ENCODE measurements at places on chromosomes 13 and 19.

GRCh38 chr13:99367663-99368448 lies 60.7 kb upstream of the GPR183 start:
- DNase-seq: no peak

DNA sequence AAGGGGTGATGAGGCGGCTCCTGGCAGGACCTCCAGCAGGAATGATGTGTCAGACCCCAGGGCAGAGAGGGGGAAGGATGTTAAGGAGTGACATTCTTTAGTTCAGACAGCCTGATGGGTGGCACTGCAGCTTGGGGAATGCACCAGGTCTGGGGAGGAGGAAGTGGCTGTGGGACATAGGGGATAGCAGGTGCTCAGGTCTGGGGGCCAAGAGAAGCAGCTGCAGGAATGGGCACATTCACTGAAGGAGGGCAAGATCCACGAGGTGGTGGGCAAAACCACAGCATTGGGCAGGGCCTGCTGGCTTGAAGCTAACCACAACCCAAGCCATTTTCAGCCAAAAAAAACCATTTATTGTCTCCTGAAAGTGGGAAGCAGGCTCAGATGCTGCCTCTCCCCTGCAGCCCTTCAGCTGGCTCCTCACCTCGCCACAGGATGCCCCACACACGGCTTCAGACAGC lies 26.5 kb downstream of the COMP start:
- peak; percentile 38 for DNase-seq

- peak; percentile 82 for DNase-seq
Observed at GRCh38 chr19:47608969-47609905, at the start of gene BICRA. TSS of gene BICRA (plus strand) at chr19:47609134. CDS start at chr19:47673575, 64,441 bp downstream.

DNA sequence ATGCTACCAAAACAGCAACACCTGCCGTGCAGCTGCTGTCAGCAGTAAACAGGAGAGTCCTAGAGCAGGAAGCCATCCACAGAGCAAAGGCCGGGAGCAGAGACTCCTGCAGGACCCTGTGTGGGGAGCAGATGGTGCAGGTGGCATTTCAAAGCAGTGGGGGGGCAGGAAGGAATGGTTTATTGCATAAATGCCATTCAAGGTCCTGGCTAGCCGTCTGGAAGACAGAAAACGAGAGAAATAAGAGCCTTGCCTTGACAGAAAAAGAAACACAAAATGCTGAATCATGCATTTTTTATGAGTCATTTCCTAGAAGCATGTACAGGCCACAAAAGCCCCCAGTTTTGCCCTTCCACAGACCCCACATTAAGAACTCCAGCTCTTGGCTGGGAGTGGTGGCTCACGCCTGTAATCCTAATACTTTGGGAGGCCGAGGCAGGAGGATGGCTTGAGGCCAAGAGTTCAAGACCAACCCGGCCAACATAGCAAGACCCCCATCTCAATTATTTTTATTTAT lies 5.4 kb downstream of the RSPH6A start:
- DNase-seq: peak; percentile 89

DNA sequence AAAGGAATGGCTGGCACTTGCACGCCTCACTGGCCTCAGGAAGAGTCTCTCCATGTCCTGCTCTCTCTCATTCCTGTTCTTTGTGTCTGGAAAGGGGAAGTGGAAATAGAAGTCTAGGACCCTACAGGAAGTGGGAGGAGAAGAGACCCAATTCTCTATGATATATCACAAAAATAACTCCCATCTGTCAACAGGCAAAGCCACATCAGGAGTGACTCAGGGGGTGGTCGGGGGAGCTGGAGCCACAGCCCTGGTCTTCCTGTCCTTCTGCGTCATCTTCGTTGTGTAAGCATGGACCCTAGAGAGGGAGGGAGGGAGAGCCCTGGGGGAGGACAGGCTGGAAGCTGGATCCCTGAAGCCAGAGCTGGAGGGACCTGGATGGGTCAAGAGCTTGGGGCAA lies 3.0 kb downstream of the SIGLEC9 start:
- DNase-seq: peak; percentile 85

DNA sequence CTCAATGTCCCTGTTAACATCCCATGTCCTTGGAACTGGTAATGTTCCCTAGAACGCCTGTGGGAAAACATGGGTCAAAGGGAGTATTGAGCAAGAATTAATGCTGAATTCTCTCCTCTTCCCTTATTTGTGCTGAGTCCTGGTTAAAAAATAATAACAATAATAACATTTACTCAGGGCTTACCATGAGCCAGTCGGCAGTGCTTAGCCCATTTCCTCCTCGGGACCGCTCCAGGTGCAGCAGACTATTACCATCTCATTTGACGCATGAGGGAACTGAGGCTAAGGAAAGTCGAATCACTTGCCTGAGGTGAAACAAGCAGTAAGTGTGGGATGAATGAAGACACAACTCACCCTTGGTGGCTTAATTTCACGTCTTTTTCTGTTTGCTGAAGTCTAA lies 33.6 kb upstream of the SLC15A1 start:
- no peak for DNase-seq

DNA sequence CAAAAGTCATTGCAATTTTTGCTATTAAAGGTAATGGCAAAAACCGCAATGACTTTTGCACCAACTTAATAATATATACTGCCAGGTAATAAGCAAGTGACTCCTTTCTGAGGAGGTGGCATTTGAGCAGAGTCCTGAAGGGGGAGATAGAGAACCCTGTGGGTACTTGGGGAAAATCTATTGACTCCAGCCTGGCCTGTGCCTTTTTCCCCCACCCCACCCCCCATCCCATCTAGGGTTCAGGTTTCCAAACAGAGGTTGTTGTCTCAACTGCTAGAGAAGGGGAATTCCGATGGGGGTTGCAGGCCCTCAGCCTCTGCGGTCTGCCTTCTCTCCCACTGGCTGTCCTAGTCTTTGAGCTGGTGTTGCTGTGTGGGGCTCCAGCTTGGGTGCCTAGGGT lies 11.5 kb downstream of the S1PR2 start:
- peak; percentile 86 for DNase-seq

DNA sequence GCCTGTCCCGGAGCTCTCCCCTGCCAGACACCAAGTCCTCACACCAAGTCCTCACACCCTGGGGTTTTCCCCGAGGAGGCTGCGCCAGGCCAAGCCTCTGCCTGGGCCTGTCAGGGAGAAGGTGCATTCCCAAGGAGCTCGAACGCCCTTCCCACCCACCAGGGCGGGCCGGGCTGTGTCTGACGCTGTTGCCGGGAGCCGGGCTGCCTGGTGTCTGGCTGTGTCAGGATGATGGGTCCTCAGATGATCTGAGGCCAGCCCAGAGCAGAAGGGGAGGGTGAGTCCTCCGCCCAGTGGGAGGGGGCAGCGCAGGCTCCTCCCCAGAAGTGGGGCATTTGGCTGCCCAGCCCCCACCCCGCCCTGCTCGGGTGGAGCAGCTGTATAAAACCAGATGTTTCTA lies 2.3 kb upstream of the HAS1 start:
- no peak for DNase-seq

DNA sequence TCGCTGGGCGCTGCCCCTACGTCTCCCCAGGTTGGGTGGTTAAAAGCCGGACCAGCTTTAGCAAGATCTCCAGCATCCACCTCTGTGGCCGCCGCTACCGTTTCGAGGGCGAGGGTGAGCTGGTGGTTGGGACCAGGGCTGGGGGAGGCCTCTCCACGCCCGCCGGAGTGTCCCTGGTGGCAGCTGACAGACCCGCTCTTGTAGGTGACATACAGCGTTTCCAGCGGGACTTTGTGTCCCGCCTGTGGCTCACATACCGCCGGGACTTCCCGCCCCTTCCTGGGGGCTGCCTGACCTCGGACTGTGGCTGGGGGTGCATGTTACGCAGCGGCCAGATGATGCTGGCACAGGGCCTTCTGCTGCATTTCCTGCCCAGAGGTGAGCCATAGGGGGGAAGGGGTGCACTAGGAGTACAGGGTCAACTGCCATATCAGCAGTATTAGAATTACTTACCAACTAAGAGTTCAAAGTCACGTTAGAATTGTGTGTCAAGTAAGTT lies 1.1 kb downstream of the ATG4D start:
- peak; percentile 60 for DNase-seq

DNA sequence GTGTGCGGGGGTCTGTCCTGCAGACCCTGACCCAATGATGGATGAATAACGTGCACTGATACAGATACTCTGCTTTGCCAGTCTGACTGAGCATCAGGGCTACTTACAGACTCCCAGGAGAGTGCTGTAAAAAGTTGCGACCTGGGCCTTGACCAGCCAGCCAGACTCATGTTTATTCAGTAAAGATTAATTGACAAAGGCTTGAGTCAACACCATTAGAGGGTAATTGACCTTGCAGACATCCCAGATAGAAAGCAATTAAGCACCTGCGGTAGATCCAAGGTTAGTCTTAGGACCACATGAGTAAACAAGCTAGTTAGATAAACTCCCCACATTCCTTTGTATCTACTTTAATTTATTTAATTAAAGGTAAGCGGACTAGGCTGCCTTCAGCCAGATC lies 10.4 kb downstream of the NUDT19 start:
- no peak for DNase-seq

DNA sequence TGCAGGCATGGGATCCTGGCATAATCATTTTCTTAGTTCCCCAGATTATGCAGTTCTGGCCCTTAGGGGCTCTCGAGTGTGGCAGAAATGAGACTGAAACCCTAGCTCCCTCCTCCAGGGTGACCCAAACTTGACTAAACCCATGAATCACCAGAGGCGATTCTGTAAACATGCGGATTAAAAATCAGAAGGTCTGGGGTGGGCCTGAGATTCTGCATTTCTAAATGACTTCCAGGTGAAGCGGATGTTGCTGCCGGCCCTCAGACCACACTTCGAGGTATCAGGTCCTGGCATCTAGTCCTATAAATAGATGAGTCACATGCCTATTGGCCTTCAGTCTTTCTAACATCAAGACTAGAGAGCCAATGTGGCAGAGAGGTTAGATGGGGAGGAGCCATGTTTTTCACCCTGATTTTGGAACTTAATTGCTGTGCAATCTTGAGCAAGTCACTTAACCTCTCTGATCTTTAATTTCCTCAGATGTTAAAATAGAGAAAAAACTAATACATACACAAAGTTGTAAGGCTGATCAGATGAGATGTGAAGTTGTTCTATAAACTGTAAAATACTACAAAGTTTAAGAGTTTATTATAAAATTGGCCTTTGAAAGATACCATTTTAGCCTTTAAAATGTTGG lies 431.2 kb downstream of the FOXO1 start:
- DNase-seq: no peak

- no peak for DNase-seq
Observed at GRCh38 chr19:41415154-41415571, 12.0 kb downstream of the B3GNT8 start.

- DNase-seq: no peak
Observed at GRCh38 chr13:20254076-20254475, 22.0 kb upstream of the GJB6 start.

- peak; percentile 35 for DNase-seq
Observed at GRCh38 chr19:12346896-12347295, 13.5 kb upstream of the ZNF563 start.

- peak; percentile 70 for DNase-seq
Observed at GRCh38 chr19:43726736-43727592, 11.1 kb downstream of the IRGC start.

DNA sequence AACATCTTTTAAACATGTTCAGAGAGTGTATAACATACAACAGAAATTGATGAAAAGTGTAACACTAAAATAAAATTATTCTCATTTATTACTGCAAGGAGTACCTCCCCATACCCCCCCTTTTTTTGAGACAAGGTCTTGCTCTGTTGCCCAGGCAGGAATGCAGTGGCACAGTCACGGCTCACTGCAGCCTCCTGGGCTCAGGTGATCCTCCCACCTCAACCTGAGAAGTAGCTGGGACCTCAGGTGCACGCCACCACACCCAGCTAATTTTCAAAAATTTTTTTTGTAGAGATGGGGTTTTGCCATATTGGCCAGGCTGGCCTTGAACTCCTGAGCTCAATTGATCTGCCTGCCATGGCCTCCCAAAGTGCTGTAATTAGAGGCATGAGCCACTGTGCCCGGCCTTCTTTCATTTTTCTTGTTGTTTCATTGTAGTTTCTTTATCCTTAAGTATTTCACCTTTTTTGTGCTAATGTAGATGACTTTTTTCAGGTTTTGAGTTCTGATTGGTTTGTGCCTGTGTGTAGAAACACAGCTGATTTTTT lies 28.3 kb downstream of the GATAD2A start:
- DNase-seq: no peak

GRCh38 chr13:99289674-99290337 lies 17.4 kb downstream of the GPR183 start:
- no peak for DNase-seq

- no peak for DNase-seq
Observed at GRCh38 chr13:109297628-109298027, 488.8 kb downstream of the IRS2 start.

DNA sequence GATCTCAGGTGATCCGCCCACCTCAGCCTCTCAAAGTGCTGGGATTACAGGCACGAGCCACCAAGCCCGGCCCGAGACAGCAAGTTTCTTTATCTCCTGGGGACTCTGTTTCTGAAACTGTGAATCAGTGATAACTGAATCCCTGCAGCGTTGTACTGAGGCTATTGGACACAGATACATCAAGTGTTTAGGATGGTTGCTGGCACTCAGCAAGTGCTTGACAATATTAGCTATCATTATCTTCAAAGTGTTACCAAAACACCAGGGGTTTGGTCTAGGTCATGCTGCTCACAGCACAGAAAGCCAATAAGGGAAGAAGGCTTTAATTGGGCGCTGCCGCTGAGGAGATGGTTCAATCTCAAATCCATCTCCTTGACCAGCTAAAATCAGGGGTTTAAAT lies 20.5 kb upstream of the PNMA8C start:
- no peak for DNase-seq

DNA sequence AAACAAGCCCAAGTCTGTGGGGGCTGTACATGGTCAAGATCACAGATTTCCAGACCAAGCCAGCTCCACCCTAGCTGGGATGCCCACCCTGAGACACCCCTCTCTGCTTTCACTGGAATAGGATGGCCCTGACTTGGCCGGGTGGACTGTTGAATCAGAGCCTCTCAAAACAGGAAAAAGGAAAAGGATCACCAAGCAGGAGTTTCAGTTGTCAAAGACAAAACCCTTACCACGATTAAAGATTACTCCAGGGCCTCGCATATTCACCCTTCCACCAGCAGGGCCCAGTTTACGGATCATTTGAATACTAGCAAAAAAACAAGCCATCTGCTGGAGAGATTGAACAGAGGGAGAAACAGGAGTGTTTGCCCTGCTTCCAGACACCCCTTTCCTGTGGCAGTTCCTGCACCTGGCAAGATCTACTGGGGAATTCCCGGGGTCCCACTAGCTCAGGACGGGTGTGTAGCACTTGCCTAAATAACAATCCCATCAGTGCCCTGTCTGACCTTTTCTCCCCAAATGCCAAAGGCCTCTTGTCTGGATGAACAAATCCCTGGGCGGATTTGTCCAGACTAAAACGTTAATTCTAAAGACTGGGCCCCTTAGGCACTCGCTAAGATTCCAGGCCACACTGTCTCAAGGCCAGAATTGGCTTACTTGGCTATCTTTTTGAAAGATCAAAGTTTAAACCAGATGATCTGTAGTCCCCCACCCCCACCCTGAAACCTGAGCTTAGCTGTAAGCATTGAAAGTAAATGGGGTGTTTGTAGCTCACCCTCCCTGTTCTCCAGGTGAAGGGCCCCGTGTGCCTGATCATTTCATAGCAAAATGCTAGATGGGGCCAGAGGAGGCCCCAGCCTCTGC lies 38.4 kb downstream of the ACTN4 start:
- DNase-seq: peak; percentile 54
